GM12891 (cell line): ENCODE measurements at places on chromosomes 3 and 15.

DNA sequence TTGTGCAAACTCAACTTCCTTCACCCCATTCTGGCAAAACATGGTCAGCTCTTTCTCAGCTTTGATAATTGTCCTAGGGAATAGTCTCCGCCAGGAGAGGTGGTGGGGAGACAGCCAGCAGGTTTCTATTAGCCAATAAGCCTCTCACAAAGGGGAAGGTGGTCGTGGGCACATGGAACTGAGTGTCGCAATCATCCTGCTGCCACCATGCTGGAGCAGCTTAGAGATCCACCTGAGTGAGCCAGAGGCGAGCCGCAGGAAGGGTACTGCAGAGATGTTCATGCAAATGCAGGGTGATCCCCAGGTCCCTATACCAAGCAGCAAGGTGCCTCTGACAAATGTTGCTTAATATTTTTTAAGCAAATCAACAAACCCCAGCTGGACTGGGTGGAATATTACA lies 182.8 kb downstream of the RORA start:
- DNase-seq, result no peak

DNA sequence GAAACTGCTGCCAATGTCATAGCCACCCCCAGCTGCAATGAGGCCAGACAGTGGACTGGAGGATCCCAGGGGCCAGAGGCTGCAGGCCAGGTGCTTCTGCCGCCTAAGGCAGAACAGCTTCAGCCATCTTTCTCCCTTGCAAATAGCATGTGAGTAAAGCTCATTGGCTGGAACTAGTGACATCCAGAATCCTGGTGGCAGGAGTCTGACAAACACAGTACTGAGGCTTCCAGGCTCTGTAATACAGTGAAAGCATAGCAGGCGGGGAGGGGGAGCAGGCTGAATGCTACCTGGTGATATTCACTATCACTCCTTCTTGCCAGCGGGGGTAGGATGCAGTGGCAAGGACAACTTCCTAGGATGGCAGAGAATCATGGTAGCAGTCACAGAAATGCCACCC lies 36.5 kb upstream of the TBC1D21 start:
- DNase-seq, result no peak

- no peak for DNase-seq
Observed at GRCh38 chr3:134659391-134660045, 8.7 kb upstream of the KY start.

DNA sequence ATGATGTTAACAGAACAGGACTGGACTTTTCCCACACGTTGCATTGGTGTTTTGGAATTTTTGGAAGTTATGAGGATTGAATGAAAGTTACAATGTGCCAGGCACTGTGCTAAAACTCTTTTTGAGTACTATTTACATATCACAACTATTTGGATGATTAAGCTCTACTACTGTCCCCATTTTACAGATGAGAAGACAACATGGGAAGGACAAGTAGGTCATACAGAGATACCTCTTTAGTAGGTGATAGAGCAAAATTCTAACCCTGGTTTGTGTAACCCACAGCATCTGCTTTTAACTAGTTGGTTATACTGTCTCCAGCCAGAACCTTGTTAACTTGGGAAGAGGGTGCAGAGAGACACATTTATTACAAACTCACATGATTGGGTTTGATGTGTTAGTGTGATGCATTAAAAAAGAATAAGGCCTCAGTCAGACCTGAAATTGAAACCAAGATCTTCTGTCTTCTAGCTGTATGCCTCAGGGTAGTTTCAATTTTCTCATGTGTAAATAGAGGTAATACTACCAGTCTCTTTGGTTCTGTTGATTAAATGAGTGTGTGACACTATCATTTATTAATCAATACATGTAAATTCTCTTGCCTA lies 1.4 kb downstream of the NDUFB4 start:
- DNase-seq, result no peak

GRCh38 chr15:69159805-69160140 lies 662 bp upstream of the GLCE start:
- DNase-seq, result no peak

DNA sequence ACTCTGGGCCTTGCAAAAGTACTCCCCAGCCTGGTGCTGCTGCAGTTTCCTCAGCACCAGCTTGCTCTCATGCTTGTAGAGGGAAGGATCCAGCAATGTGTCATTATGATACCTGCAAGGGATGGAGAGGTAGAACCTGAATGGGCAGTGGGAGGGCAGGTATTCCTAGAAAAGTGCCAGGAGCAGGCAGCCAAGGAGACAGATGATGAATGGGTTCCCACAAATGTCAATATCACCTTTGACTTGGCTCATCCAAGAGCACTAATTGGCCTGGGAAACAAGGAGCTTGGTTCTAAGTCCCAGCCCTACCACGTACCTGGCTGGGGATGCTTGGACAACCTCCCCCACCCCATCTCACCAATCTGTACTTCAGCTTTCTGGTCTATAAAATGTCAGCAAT lies 9.4 kb downstream of the CILP start:
- DNase-seq, result no peak

DNA sequence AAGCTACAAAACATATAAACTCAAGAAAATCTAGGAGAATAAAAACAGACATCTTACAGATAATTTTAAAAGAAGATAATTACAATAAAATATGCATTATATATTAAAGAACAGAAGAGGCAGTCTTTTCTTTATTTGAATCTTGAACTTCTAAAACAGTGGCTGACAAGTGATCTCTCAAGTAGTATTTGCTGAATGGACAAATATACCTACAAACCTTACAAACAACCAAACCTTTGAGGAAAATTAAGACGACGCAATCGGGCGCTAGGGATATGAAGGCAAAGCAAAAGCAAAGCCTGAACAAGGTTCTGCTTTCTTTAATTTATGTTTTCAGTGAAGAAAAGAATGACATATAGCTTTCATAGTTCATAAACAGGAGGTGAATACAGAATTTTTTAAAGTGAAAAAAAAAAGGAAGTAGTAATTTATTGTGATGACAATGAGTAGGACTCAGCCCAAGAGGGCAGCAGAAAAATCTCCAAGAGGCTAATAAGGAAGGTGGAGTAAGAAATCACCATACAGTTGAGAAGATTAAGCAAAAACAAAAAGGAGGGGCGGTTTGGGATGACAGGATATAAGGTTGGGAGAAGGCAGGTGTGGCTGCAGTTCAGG lies 347.8 kb downstream of the TBC1D5 start:
- no peak for DNase-seq

DNA sequence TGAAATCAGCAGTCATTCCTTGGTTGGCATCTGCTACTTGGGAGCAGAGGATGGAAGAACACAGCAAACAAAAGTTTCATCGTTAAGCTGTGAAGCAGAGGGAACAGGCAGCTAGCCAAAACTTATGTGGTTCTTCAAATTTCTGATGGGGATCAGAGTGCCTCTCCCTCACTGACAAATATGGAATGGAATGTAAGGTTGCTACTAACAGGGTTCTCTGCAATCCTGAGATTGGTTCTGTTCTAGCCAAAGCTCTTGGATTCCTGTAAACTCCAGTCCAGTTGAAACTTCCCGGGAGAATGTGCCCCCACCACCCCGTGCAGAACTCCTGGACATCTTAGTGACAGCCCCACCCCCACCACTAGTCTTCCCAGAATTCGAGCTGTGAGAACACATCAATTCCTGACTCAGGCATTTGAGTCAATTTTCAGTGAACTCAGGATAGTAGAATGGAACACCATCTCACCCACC lies 55.9 kb upstream of the PHLDB2 start:
- no peak for DNase-seq

- no peak for DNase-seq
Observed at GRCh38 chr3:13557417-13557816, 8.5 kb downstream of the FBLN2 start.

DNA sequence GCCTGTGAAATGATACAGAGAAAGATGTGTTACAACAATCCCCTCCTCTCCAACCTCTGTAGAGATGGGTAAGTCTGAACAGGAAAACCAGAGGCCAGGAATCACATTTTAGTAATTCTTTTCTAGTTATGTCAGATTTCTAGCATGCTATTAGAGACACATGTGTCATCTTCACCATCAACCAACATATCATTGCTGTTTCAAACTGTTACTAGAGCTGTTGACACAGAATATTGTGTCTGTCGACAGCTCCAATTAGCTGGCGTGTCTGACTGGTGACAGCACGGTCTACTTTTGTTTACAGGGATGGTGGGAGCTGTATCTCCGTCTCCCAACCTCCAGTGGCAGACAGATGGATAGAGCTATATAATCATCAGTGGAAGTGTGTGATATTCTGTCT lies 393.2 kb downstream of the SOX2 start:
- DNase-seq, result no peak

DNA sequence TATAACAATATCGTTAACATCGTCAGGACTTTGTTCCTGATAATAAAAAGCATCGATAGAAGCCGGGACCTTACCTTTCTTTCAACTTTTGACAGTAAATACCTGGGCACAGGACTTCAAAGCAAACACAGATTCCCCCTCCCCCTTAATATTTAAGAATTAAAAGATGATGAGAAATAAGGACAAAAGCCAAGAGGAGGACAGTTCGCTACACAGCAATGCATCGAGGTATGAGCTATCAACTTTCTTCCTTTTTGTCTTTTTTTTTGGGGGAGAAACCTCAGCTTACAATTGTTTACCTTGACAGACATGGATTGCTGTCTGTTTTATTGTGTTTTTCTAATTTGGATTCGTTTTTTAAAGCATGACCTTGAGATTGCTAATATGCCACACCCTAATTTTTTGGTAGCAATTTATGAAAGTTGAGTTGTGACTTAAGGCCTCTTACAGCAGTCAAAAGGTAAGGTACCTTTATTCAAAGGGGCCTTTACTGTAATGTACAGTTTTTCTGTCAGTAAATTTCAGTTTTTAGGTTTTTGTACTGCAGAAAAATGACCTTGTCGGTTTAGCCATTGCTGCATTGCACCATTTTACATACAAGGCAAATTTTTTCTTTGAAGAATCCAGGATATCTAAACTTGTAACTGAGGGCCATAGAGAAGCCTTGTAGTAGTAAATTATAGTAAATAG lies 1.1 kb downstream of the CHD2 start:
- DNase-seq, result no peak

DNA sequence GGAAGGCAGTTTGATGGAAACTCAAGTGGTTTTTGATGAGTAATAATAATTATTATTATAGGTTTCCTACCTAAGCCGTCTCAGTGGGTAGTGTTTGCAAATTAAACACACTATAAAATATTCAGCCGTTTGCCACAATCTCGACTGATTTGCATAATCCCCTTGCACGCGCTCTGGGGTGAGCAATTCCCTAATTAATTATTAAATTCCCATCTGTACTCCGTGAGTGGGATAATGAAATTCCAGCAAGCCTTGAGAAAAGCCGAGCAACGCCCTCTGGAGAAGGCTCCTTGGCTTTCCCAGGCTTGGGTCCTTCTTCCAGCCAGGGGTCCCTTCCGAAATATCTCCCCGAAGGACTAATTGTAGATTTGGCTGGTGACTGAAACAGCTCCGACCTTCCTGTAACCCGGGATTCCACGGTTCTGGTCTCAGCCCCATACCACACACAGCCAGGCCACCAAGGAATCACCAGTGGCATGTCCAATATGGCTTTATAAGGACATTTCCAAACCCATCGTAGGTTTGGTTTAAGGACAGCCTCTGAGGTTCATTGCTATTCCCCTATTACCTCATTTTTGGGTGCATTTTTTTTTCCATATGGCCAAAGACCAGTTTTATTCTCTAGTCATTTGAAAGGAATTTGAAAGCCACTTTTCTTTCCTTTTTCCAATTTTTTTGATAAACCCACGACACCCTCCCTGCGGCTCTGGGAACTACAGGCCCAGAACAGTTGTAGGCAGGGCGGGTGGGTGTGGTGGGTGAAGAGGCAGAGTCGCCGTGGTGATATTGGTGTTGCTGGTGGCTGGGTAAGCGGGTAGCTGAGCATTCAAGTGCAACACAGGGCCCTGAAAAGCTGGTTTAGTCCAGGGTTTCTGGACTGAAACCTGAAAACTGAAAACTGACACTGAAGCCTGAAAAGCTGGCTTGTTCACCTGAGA lies 33.2 kb upstream of the RGMA start:
- DNase-seq, result no peak

- no peak for DNase-seq
Observed at GRCh38 chr15:83830381-83830780, 176.5 kb downstream of the ADAMTSL3 start.

DNA sequence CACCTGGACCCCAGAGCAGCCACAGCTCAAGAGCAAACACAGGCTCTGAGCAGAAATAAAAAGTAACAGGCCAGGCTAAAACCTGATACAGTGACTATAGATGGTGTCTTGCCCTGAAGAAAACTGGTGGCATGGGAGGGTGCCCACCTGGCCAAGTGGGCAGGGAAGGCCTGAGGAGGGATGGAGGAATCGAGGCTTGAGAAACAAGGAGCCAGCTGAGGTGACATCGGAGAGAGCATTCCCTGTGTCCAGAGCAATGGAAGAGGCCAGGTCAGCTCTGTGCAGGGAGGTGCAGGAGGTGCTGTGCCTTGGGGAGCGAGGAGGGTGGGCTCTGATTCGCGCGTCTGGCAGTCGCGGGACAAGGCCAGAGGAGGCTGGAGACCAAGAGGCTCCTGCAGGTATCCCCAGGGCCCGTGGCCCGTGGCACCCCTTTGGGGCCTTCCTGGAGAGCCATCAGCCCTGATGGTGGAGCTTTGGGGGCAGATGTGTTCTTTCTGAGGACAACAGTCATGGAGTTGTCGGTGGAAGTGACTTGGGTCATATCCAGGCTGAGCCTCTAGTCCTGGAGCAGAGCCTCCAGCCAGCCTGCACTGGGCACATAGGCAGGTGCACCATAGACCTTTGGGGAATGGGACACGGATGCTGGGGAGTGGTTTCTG lies 56.1 kb downstream of the PLXNA1 start:
- DNase-seq, result no peak

DNA sequence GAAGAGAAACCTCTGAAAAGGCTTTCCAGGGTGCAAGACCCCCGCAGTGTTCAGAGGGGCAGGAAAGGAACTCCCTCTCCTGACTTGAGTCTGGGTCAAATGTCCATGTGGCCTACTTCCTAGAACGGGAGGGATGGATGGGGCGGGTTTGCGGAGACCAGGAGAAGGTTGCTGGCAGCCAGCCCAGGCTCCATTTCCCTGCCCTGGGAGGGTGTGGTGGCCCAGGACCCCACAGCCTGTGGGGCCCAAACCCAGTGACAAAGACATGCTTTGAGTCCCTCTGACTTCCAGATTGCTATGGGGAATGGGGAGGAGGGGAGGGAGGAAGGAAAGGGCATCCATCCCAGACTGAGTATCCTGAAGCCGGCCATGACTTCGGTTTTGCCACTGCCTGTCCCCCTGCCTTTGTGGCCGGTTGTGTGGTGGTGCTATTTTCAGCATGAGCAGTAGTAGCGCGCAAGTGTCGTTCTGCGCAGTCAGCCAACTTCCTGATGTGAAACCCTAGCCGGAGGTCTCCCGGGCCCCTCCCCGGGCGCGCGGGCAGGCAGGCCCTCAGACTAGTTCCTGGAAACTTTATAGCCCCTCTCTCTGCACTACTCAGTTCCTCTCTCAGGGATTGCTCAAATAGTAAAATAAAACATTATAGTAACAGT lies 24.4 kb downstream of the MAGEF1 start:
- DNase-seq, result no peak

- DNase-seq, result no peak
Observed at GRCh38 chr3:67569324-67569723, 85.1 kb downstream of the SUCLG2 start.

DNA sequence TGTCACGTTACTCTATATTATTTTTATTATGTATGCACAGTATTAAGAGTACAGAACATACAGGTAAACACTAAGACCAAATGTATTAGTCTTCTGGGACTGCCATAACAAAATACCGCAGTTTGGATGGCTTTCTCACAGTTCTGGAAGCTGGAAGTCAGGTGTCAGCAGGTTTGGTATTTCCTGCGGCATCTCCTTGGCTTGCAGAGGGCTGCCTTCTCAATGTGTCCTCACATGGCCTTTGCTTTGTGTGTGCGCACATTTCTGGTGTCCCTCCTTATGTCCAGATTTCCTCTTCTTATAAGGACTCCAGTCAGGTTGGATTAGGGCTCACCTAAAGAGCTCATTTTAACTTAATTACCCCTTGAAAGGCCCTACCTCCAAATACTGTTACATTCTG lies 53.8 kb upstream of the CPOX start:
- no peak for DNase-seq
